Activated naive CD8-positive, alpha-beta T cell treated with anti-CD3 and anti-CD28 coated beads, Interleukin-2, amount 10 ng/mL, durations not matched to agents 7 days and 5 days (primary cell): ENCODE measurements at places on chromosomes 2 and 18.

- no peak for DNase-seq
These were observed 42.7 kb upstream of the ZFP36L2 start for GRCh38 chr2:43269074-43269572.

DNA sequence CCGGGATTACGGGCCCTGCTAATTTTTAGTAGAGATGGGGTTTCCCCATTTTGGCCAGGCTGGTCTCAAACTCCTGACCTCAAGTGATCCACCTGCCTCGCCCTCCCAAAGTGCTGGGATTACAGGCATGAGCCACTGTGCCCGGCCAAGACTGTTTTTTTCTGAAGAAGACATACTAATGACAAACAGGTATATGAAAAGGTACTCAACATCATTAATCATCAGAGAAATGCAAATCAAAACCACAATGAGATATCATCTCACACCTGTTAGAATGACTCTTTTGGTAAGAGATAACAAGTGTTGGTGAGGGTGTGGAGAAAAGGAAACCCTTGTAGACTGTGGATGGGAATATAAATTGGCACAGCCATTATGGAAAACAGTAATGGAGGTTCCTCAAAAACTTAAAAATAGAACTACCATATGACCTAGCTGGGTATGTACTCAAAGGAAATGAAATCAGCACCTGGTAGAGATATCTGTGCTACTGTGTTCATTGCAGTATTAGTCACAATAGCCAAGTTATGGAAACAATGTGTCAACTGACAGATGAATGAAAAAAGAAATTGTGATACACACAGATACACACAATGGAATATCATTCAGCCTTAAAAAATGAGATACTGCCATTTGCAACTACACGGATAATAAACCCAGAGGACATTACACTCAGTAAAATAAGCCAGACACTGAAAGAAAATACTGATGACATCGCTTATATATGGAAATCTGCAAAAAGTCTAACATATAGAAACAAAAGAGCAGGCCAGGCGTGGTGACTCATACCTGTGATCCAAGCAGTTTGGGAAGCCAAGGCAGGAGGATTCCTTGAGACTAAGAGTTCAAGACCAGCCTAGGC, 20.8 kb downstream of the SOS1 start:
- DNase-seq: no peak

- no peak for DNase-seq
These were observed 464.8 kb upstream of the RGPD4 start for GRCh38 chr2:107361751-107362381.

DNA sequence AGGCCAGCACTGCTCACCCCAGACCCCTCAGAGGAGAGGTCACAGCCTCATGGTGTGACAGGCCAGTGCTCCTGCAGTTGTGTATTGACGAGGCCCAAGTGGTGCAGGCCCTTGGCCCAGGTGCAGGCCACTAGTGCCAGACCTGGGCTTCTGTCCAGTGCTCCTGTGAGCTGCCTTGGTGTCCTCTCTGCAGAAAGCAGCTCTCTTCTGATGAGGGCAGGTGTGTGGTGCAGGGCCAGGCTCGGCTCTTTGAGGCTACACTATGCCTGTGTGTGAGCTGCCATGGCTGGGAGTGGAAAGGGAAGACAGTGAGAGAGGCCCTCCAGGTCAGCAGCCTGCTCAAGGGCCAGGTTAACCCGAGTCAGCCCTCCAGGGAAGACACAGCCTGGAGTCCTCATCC, 17.1 kb downstream of the EHD3 start:
- no peak for DNase-seq

- no peak for DNase-seq
These were observed 124.9 kb upstream of the ETAA1 start for GRCh38 chr2:67272195-67272594.

GRCh38 chr2:150470435-150470834, 17.0 kb downstream of the RND3 start:
- no peak for DNase-seq

GRCh38 chr2:226791056-226791486, 8.5 kb downstream of the IRS1 start:
- DNase-seq: no peak

- no peak for DNase-seq
These were observed 155.5 kb upstream of the ACVR2A start for GRCh38 chr2:147689220-147689909.
